ENCODE measurements at places on chromosomes 1 and 21.

GRCh38 chr1:243287652-243288051, 31.8 kb downstream of the SDCCAG8 start:
- DNase-seq = no peak

GRCh38 chr1:89298461-89298860, 25.8 kb upstream of the GBP5 start:
- DNase-seq = no peak

DNA sequence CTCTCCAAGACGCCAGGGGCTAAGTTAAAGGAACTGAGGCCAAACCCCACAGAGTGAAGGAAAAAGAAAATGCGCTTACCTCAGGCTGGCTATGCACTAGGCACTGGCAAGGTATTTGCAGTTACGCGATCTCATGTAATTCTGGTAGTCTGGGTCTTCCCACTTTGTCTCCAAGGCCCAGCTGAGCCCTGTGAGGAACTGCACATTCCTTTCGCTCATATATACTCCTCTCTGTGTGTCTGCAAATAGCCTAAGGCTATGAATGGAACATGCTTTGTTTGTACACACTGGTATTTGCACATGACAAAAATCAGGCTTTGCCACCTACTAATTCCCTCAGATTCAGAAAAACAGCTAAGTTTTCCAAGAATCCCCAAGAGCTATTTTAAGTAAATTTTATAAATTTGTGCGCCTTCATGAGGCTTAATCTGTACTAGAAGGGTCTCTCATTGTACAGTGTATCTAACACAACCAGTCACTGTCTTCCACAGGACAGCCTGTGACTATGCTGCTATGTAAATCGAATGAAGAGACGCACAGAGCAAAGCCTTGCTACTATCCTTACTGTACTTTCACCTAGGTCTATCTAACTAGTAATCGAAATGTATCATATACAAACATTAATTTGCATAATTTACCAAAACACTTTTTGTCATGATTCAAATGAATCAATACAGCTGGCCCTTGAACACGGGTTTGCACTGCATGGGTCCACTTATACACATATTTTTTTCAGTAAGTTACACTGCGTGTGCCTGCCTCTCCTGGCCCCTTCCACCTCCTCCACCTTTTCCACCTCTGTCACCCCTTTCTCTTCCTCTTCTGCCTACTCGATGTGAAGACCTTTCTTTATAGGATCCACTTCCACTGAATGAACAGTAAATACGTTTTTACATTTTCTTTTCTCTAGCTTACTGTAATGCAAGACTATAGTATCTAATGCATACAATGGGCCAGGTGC, 87.0 kb downstream of the SIPA1L2 start:
- DNase-seq = no peak

DNA sequence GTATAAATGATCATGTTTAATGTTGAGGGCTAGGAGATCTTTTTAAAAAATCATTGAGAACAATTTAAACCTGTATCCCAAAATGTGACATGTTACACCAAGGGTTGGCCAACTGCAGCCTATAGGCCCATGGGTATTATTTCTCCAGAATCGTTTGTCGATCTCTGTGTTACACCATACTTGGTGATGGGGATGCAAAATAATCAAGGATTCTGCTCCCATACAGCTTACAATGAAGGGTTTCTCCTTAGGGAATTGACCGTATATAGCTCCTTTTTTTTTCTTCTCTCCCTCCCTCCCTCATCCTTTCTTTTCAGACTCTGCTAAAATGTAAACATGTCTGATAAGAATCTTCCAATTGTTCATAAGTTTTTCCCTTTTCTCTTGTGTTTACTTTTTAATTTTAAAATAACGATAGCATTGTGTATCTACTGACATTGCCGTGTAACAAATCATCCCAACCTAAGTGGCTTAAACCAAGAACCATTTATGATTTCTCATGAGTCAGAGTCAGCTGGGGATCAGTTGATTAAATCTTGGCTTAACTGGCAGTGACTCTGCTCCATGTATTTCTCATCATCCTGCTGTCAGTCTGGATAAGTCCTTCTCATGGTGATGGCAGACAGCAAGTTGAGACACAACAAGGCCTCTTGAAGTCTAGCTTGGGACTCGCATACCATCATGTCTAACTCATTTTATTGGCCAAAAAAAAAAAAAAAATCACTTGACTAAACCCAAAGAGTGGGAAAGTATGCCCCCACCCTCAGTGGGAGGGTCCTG, 48.0 kb downstream of the MARK1 start:
- no peak for DNase-seq

- no peak for DNase-seq
Measured at GRCh38 chr1:172936088-172936645, 114.6 kb downstream of the TNFSF18 start.

DNA sequence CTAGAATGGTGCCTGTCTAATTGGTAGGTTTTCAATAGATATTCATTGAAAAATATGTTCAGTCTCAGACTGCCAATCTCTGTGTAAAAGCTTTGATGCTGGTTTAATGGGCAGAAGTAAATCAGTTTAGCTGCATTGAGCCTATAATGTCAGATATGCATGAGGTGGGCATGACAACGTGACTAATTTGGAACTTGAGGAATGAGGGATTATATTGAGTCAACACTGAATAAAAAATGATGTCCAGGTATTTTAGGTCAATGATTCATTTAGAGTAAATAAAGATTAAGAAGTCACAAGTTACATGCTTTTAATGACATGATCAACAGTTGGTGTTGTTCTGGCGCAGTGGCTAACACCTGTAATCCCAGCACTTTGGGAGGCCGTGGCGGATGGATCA, 3.0 kb downstream of the WDR3 start:
- no peak for DNase-seq

DNA sequence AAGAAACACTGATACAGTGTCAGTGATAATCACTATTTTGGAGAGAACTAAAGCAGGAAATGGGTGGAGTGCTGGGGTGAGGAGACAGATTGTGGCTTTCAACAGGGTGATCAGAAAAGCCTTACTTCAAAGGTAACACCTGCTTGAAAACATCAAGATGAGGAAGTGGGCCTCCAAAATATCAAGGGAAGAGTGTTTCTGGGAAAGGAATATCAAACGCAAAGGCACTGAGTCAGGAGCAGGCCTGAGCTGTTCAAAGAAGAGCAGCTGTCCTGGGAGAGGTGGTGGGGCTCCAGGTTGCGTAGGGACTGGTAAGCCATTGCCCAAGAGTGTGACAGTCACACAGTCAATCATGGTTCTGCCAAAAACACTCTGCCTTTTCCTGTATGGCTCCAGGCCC, 47.1 kb upstream of the ATP1A1 start:
- no peak for DNase-seq

- no peak for DNase-seq
Measured at GRCh38 chr1:168535536-168535935, 8.3 kb downstream of the XCL2 start.

GRCh38 chr1:41573785-41574713, 89.6 kb upstream of the EDN2 start:
- DNase-seq = peak; percentile 50

DNA sequence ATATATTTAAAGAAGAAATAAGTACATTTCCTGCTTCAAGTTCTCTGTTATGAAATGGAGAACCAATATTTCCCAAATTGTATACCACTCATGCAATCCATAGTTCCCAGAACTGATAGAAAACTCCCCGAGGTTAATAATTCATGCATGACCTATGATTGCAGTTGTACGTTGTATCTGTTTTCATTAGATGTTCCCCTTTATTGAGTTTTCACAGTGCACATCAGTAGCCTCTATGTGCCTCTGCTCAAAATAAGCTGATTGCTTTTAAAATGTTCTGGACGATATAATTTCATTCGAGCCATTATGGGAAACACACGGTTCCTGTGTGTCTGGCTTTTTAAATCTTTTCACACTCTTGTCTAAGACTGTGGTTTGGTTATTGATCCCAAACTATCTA, 253.1 kb upstream of the KIAA0040 start:
- DNase-seq = no peak

- no peak for DNase-seq
Measured at GRCh38 chr1:20367116-20367585, 76.5 kb downstream of the VWA5B1 start.

- no peak for DNase-seq
Measured at GRCh38 chr1:166273618-166274017, 106.8 kb upstream of the FAM78B start.

- DNase-seq = no peak
Measured at GRCh38 chr1:248373761-248374160, 1.8 kb upstream of the OR2T6 start.

DNA sequence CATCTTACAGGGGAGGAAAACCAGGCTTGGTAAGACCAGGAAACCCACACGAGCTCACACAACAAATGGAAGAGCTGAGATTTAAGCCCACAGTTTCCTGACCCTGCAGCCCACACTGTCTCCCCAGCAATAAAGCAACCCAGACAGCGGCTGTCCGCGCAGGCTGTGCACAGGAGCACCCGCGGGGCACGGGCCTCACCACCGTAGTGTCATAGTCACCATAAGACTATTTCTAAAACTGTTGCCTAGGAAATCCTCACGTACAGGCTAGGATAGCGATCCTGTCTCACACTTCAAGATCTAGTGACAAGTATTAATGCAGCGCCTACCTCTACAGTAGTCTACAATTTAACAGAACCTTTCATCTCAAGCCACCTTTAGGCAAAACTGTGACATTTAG, 54.0 kb upstream of the SYT6 start:
- DNase-seq = no peak

DNA sequence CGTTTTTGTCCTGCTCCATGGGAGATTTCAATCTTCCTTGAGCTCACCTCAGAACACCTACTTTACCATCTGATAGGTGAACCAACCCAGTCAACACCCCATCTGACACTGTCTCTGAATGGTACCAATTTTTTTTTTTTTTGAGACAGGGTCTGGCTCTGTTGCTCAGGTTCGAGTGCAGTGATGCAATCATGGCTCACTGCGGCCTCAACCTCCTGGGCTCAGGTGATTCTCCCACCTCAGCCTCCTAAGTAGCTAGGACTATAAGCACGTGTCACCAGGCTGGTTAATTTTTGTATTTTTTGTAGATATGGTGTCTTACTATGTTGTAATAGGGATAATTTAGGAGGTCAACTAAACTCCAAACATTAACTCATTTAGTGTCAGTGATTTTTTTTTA, 36.3 kb downstream of the SPRTN start:
- DNase-seq = no peak

DNA sequence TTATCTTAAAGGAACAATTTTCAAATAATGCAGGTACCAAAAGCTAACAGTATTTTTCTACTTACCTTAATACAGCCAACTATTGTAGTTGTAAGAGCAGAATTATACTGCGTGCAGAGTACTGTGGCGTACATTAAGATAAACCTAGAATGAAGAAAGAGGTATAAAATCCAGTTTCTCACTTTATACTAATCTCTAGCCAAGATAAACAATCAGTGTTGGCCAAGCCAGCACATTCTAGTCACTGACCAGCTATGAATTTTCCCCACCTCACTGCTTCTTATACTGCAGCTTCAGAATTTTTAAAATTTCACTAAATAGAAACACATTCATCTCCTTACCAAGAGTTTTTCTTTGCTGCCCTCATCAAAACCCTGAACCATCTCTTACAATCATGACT, 33.6 kb downstream of the SLC35D1 start:
- no peak for DNase-seq

GRCh38 chr1:42146626-42147320, 6.4 kb upstream of the GUCA2B start:
- peak; percentile 32 for DNase-seq

DNA sequence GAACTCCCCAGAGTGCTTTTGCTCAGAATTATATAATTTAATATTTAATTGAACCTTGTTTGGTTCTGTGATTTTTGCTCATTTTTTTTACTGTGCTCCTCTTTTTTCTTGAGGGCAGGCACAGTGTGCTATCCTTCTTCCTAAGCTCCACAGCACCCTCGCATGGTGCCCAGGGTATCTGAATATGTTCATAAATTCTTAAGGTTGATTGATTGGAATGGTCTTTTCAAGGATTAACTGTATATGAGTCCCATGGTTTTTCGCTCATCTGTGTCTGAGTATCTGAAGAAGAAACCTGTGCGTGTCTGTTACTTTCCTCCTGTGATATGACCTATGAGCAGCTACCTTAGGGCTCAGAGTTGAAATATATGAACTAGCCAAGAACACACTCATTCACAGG, 393.7 kb downstream of the HLX start:
- no peak for DNase-seq

DNA sequence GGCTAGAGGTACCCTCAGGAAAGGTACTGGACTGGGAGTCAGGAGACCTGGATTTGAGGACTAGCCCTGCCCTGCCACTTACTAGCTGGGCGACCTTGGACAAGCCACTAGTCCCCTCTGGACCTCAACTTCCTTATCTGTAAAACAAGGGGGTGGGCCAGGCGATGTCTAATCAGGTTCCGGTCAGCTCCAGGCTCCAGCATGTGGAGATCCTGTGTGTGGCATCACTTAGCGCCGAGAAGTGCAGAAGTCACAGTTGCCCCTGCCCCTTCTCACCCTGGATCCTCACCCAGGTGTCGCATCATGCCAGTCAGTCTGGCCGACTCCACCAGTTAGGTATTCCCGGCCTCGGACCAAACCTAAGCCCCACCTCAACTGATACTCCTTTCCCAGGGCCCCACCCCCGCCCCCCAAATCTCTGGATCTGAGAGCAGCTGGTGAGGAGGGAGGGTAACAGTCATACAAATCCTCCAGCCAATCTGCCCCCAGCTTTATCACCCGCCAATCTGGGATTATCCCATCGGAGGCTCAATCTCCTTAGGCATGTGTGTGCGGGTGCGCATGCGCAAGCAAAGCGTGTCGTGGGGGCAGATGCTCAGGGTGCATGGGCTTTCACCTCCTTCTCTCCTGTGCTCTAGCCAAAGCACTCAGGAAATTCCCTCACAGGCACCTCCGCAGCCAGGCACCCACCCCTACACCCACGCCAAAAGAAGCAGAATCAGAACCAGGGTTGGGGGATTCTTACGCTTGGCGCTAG, 5.4 kb downstream of the CELF3 start:
- no peak for DNase-seq

DNA sequence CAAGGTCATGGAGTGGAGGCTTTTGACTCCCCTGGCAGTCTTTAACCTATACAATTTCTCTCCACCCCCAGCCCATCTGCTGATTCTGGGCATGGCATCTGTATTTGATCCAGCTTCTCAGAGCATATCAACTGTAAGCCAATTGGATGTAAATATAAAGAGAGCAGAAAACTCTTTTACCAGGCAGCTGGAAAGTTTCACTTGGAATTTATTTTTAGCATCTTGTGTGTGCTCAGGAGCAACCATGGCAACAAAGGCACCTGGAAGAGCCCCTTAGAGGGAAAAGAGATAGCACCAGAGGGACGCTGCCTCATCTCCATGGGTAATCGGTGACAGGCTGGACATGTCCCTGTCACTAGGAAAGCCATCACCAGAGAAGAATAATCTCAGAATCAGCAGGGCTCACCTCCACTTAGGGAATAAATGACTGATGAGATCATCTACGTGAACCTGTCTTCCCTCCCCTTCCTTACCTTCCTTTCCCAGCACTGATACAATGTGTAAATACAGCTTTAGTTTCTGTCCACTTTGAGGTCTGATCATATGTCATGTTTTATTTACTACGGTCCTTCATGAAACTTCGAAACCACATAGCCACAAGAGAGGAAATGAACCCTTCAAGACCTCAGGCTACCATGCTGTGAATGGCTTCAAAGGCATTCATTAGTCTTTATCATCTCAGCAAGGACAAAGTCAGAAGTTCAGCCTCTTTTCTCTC, 25.3 kb upstream of the SIPA1L2 start:
- DNase-seq = no peak
